ENCODE measurements at places on chromosomes 1 and 21.
A peak's percentile ranks its signal among the peaks of the same experiment; 100 is the strongest.

- no peak for DNase-seq
Observed at GRCh38 chr1:185787238-185787637, 53.0 kb downstream of the HMCN1 start.

DNA sequence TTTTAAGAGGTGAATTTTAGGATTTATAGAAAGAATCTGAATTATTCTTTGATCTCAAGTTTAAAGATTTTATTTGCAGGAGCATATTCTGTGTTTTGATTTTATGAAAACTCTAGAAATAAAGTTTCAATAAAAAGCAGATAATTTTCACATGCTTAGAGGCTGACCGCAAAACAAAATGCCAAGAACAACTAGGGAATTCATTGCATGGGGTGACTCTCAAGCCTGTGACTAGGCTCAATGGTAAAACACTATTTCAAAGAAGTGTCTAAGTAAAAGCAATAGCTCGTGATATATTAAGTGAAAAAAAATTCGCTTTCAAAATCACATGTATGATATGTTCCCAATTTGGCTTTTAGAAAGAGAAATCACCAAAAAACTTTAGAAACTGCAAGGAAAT lies 49.6 kb downstream of the RPL5 start:
- no peak for DNase-seq

DNA sequence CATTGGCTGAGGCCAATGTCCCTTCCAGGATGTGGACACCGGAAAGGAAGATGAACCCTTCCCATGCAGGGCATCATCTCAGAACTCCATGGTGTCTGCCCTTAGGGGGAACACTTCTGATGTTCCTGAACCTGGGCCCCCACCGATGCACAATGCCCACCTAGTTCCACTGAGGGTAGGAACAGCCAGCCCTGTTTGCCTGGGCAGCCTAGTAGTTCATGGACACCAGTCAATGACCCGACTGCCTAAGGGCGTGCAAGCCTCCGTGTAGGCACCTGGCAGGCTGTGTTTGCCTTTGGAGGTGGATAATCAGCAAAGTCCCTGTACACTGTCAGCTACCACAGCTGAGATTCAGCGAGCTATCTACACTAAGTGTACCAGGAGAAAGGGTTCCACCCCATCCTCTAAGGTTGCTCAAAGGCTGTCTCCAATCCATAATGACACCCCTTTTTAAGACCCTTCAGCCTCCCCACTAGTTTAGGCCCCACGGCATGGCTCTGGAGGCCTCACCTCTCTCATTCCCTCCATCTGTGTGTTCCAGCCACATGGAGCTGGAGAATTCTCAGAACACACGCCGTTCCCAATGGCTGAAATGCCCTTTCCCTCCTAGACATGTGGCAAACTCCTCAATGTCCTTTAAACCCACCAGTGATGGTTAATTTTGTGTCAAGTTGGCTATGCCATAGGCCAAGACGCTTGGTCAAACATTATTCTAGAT lies 124.8 kb upstream of the EDN2 start:
- DNase-seq: no peak

DNA sequence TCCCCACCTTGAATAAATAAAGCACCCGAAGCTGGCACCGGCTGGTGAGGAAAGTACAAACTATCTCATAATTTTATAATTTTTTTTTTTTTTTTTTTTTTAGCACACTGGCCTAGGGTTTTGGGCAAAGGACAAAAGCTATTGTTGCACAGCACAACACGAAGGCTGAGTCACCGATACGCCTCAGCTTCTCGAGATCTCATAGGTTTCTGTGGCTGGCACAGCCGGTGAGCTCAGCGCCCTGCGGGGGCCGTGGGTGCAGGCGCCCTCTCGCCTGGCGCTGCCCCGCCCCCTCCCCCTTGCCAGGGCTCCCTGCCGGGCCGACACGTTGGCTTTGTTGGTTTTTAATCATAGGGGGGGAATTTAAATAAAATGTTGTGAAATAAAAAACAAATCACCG lies 17.2 kb downstream of the CASZ1 start:
- DNase-seq: peak; percentile 69

- DNase-seq: no peak
Observed at GRCh38 chr1:170864238-170864637, 71.1 kb upstream of the MROH9 start.

DNA sequence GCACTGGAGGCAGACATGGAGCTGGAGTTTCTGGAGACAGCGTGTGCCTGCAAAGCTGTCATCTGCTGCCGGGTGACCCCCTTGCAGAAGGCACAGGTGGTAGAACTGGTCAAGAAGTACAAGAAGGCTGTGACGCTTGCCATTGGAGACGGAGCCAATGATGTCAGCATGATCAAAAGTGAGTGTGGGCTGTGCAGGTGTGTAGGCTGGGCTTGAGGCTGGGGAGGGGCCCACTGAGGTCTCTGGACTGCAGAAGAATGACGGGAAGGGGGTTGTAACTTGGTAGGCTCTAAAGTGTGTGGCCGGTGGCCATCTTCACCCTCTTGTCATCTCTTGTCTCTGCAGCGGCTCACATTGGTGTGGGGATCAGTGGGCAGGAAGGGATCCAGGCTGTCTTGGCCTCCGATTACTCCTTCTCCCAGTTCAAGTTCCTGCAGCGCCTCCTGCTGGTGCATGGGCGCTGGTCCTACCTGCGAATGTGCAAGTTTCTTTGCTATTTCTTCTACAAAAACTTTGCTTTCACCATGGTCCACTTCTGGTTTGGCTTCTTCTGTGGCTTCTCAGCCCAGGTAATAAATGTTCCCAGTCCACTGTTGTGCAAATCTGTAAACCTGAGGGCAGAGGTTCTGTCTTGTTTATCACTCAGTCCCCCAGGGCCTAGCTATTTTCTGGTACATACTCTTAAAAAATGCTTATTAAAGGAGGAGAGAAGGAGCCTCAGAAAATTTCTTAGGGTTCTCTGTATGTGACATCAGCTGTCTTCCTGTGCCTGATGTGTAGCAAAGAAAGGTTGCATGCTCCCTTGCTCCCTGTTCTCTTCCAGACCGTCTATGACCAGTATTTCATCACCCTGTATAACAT lies 19.9 kb downstream of the ATP8B2 start:
- no peak for DNase-seq

GRCh38 chr1:34631126-34631525 lies 123.7 kb upstream of the GJB5 start:
- DNase-seq: no peak

- peak; percentile 55 for DNase-seq
Observed at GRCh38 chr1:204307334-204307883, 52.3 kb downstream of the PLEKHA6 start.

- DNase-seq: no peak
Observed at GRCh38 chr1:74271503-74271902, 36.3 kb downstream of the TNNI3K start.

- no peak for DNase-seq
Observed at GRCh38 chr1:204192046-204192445, 4.2 kb downstream of the KISS1 start.

- DNase-seq: no peak
Observed at GRCh38 chr1:168288311-168289052, 7.8 kb downstream of the TBX19 start.

DNA sequence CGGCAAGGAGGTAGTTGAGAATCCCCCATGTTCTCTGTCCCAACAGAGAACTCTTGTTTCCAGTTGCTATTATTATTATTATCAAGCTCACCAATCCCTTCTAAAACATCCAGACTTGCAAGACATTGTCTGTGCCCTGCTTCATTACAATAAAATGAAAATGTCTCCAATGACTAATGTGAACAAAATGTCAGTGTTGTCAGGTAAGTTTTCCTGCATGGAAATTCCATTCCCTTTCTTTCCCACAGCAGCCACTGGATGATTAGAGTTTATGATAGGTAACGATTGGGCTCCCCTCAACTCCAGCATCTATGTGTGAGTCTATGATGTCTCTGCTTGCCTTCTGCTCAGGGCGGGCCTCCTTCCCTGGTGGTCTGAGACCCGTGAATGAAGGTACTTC lies 8.9 kb upstream of the DYRK1A start:
- no peak for DNase-seq

DNA sequence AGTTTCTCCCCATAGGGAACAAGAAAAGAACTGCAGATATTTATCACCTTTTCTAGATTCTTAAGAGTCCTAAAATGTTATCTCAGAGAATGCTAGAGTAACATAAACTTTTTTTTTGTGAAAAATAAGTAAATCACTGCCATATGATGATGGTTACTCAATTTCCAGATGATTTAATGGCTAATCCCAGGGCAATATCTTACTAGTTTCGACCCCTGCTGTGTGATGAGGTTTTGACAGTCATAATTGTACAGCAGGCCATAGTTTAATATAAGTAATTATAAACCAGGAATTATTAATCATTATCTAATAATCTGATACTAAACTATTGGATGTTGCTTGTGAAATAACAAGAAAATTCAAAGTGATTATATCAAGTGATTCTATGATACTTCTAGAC lies 210.6 kb downstream of the HLX start:
- no peak for DNase-seq

DNA sequence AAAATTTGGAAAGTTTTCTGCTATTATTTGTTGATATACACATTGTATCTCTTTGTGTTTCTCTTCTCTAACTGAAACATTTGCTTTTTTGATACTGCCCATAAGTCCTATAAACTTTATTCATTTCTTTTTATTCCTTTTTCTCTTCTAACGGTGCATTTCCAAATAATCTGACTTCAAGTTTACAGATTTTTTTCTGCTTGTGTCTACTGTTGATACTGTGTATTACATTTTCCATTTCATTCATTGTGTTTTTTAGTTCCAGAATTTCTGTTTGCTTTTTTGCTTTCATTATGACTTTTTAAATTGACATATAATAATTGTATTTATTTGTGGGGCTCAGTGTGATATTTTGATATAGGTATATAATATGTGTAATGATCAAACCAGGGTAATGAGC lies 38.3 kb upstream of the PLA2G2A start:
- no peak for DNase-seq

DNA sequence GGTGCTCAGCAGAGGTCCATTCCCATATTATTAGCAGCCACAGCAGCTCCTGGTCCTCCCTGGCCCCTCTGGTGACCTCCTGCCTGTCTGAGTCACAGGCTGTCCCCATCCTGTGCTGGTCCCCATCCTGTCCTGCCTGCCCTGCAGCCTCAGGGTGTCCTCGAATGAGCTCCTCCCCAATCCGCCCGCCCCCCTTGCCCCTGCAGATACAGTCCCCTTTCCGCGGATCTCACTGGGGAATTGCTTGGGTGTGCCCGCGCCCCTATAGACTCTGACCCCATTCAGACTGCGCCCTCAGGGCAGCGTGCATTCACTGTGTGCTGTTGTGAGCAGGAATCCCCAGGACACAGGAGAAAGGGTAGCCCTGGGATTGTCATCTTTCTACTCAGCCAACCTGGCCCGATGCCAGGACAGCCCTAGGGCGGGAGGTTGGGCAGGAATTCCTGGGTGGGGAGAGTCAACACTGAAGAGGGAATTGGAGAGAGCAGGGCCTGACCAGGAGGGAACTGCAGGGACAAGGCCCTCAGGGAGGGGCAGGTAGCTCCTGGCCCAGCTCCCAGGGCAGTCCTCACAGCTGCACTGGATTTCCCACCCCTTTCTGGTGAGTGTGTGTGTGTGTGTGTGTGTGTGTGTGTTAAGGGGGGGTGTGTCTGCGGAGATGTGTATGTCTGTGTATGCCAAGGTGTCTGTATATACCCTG lies 1.1 kb upstream of the GUCA2A start:
- DNase-seq: no peak

GRCh38 chr21:38838598-38839327 lies 33.0 kb downstream of the ETS2 start:
- DNase-seq: no peak

DNA sequence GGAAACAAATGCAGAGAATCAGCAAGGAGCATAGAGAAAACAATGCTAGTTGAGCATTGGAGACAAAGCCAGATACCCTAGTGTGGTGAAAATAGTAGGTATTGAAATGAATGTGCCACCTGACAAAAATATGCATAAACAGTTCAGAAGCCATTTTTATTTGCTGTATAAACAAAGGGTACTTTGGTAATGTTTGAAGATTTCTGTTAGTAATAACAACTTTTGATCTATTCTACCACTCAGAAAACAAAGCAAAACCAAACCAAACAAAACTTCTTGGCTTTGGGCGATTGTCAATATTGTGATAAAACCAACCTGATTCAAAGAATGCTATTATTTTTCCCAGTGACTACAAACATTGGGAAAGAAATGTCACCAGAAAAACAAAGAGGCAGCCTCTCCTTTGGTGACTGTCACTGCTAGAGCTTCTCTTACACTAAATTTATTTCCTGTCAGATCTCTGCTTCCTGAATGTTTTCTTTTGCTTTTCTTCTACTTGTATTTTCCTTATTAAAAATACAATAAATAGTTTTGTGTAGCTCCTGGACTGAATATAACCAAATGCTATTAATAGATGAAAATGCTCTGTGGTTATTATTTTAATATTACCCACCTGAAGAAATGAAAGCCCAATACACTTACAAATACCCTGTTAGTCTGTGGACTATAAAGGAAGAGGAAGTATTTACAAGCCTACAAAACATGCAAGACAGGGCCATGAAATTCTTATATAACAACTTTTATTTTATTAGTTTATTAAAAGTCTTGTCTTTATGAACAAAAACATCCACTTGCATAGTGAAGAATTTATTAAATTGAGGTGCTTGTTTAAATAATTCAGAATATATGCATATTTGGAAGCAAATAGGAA lies 5.7 kb downstream of the ATP6V1G3 start:
- DNase-seq: no peak

DNA sequence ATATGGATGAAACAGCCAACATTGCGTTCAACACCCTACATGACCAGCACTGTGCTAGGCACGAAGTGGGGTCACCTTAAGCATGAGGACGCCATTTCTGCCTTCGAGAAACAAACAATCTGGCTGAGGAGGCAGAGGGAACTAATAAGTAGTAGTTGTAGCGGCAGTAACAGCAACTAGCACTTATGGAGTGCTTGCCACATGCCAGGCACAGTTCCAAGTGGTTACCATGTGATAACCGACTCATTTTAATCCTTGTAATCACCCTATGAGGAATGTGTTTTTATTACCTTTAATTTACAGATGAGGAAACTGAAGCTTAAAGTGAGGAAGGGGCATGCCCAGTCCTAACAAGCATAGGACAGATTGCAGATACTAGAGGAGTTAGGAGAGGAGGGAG lies 33.7 kb downstream of the KCND3 start:
- DNase-seq: no peak

GRCh38 chr1:97864615-97865014 lies 56.2 kb downstream of the DPYD start:
- DNase-seq: no peak

DNA sequence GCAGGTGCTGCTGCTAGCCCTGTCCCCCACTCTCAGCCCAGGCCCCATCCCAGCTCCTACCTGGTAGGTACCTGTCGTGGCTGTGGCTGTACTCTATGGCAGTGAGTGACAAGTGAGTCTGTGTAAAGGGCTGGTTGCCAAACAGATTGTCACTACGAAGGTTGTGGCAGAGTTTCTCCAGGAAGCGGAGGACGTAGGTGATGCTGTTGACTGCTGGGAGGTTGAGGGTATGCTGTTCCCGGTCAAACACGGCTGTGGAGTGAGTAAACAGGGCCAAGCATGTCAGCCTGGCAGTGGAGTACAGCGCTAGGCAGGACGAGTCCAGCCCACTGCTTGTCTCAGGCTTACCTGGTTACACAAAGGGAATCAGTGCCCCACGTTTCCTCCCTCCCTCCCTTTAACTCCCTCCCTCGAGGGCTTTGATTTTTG lies 24.8 kb upstream of the SLFNL1 start:
- DNase-seq: no peak

GRCh38 chr1:156281693-156282478 lies 739 bp downstream of the SMG5 start:
- DNase-seq: no peak

All from posterior cingulate gyrus (tissue), 11 donors.